ENCODE measurements at places on chromosomes 7 and 10.

DNA sequence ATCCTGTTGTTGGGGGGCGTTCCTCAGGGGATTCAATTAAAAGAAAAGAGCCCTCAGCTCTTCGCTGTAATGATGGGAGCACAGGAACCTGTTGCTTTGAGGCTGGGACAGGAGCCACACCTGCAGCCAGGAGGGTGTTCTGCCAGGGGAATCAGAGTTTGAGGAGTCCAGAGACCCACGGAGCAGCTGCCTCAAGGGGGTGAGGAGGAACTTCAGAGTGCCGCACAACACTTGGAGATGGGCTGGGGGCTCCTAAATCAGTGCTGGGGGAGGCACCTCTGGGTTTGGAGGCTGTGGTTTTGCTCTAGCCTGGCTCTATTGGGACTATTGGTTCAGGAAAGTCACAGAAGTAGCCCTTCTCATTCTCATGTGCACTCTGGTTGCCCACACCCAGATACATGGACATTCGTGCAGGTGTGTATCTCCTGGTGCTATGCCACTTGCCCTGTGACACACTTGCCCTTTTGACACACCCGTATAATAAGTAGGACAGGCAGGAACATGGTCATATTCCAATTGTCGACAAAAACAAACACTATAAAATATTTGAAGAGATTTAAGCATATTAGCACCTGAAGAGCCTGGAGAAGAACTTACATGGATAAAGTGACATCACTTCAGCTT is 98.1 kb downstream of the PTPN20 start:
- no peak for DNase-seq

DNA sequence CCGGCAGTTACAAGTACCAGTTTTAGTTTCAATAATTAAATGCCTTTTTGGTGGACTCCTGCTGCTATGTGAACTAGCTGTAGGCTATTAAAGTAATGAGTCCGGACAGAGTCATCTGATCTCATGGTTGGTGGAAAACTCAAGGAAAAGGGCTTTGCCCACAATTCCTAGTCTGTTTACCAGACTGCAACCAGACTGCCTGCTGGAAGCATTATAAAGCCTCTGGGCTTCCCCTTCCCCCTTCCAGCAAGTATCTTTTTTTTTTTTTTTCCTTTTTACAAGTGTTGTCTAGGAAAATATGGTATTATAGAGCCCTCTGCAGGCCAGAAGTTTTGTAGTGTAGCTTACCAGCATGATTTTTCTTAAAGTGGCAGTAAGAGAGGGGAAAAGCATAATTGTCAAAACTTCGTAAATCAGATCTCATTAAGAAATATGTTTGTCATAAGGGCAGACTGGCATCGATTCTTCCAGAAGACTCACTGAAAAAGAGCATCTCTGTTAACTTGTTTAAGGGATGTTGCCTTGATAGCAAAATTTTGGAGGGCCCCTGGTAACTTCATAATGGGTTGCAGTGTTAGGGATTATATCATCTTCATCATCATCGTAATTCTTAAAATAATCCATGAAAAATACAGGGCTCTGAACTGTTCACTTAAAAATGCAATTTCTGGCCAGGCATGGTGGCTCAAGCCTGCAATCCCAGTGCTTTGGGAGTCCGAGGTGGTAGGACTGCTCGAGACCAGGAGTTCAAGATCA is 181.3 kb downstream of the TAX1BP1 start:
- peak; percentile 75 for DNase-seq

GRCh38 chr7:71776726-71777125 is 635.4 kb downstream of the CALN1 start:
- no peak for DNase-seq

- no peak for DNase-seq
These were observed 25.3 kb upstream of the ANKRD2 start for GRCh38 chr10:97547271-97547600.

- DNase-seq: no peak
These were observed 17.0 kb downstream of the ITIH5 start for GRCh38 chr10:7649673-7650300.

GRCh38 chr10:133388236-133388972 is 5.6 kb upstream of the MTG1 start:
- no peak for DNase-seq

GRCh38 chr7:148711191-148712102 is 12.7 kb downstream of the CUL1 start:
- DNase-seq: no peak

GRCh38 chr10:89879121-89879520 is 177.7 kb downstream of the KIF20B start:
- DNase-seq: no peak

DNA sequence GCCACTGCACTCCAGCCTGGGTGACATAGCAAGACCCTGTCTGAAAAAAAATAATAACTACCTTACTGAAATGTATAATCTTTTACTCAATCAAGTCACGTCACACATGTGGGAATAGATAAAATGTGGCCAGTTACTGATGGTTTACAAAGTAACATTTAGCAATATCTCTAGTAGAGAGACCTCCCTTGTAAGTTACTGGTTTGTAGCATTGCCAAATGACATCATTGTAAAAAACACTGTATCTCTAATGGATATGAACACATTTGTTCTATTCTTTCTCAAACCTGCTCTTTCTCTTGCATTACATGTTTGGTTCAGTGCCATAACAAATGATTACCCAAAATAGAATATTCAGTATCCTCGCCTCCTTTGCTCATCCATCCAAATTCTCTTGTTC is 18.8 kb downstream of the TET1 start:
- DNase-seq: no peak

- no peak for DNase-seq
These were observed at the start of gene CALHM1 for GRCh38 chr10:103458720-103459119. Gene CALHM1, minus strand, starts transcription at chr10:103458900. Its CDS starts 149 bp downstream, at chr10:103458751.

- DNase-seq: peak; percentile 67
These were observed 255.3 kb downstream of the DNAJB9 start for GRCh38 chr7:108824840-108825580.

DNA sequence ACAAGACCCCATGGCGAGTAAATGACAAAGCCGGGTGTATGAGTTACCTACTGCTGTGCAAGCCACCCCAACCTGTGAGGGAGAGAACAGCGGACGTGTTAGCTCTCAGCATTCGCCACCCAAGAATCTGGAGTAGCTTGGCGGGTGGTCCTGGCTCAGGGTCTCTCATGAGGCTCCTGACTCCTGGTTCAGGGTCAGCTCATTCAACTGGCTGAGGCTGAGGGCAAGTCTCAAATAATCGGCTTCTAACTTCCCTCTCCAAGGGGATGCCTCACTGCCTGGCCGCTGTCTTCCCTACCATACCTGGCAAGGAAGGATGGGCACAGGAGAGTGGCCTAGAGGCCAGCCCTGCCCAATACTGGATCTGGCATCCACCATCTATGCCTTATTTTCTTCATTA is 94.2 kb downstream of the HTR5A start:
- no peak for DNase-seq

GRCh38 chr7:89477991-89478390 is 676.3 kb upstream of the STEAP1 start:
- no peak for DNase-seq

- no peak for DNase-seq
These were observed 1.0 kb downstream of the ACSL5 start for GRCh38 chr10:112374724-112375541.

GRCh38 chr10:69375307-69376151 is 41.2 kb downstream of the TACR2 start:
- DNase-seq: no peak

GRCh38 chr7:56105508-56105907 is 768 bp downstream of the CHCHD2 start:
- DNase-seq: peak; percentile 50

GRCh38 chr7:73869011-73869798 is 8.2 kb downstream of the TMEM270 start:
- no peak for DNase-seq

DNA sequence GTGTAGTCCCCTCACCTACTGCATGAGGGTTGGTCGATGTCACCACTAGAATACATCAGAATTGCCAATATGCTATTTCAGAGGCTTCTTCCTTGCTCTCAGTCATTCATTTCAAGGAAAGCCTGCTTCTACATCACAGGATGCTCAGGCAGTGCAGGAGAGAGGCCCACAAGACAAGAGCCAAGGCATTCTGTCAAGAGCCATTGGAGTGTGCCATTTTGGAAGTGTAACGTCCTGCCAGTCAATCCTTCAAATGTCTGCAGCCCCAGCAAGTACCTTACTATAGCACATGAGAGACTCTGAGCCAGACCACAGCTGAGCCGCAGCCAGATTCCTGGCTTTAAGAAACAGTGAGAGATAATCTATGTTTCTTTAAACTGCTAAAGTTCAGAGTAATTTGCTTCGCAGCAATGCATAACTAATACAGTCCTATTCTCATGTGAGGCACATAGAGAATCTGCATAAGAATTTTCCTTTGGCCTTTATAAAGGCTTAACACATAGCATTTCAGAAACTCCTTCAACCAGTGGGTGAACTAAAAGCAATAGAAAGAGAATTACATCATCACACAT is 166.5 kb upstream of the GNAI1 start:
- no peak for DNase-seq

- no peak for DNase-seq
These were observed 71.8 kb downstream of the SEMA3D start for GRCh38 chr7:85115006-85115405.

- peak; percentile 45 for DNase-seq
These were observed 75.2 kb downstream of the CLEC2L start for GRCh38 chr7:139598642-139599041.
